Stimulated activated CD4-positive, alpha-beta T cell treated with anti-CD3 and anti-CD28 coated beads, Interleukin-1b, Interleukin-23, amount 100 ng/mL, for 1 hour (primary cell): ENCODE measurements at places on chromosomes 6 and 20.

DNA sequence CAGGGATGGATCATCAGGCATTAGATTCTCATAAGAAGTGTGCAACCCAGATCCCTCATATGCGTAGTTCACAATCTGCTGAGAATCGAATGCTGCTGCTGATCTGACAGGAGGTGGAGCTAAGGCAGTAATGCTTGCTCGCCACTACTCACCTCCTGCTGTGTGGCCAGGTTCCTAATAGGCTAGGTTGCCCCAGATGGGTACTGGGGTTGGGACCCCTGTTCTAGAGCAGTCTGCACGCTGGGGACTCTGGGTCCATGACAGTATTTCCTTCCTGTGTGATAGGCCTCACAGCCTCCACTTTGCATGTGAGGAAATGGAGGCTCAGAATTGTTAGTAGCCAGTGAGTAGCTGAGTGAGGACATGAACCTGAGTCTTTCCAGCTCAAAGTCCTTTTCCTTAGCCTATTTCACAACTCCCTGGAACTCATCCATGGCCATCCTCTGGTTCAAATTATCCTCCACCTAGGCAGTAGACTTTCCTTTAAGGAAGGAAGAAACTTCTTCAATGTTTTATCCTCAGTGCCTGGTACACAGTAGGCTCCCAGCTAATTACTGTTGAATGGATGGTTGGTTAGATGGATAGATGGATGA lies 117.2 kb downstream of the SYCP2 start:
- no peak for DNase-seq

DNA sequence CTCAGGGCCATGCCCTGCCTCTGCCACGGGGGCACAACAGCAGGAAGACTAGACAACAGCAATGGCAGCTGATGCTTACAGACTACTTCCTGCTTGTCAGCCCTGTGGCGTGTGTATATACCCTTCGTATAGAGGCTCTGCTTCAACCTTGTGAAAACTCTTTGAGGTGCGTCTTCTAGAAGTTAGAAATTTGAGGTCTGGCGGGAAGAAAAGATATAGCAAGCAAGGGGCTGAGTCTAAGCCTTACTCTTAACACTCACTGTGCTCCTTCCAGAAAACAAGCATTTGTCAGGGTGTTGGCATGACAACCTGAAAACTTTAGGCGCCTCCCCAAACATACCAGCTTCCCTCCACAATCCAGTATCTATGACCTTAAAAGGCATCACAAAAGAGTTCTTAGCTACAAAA lies 33.3 kb downstream of the JPH2 start:
- DNase-seq, result no peak

DNA sequence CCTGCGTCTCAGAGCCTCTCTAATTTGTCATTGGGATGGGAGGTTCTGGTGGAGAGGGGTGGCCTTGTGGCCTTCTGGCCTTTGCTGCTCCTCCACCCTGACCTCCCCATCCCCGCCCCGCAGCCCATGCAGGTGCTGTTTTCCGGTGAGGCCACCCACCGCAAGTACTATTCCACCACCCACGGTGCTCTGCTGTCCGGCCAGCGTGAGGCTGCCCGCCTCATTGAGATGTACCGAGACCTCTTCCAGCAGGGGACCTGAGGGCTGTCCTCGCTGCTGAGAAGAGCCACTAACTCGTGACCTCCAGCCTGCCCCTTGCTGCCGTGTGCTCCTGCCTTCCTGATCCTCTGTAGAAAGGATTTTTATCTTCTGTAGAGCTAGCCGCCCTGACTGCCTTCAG lies 171.8 kb upstream of the RNF24 start:
- DNase-seq, result no peak

DNA sequence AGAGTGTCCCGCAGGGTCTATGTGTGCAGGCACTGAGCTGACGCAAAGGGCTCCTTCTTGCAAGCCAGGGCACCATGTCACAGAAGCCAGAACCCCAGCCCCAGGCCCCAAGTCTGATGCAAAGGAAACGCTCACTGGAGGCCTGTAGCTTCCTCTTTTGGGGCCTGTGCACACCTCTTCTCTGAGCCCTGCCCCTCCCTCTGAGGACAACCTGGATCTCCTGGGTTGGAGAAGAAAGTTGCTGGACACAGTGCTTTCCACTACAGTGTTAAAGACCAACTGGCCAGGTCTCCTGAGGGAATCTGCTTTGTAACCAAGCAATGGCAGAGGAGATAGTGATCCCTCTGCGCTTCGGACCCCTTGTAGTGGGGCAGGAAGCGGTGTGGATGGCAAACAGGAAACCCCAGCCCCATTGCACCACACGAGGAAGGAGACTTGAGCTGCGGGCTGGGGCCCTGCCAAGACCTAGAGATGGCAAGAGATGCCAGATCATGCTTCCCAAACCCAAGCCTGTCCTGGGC lies 90.0 kb downstream of the PRND start:
- DNase-seq, result no peak

GRCh38 chr6:157265635-157266034 lies 57.7 kb downstream of the TMEM242 start:
- no peak for DNase-seq

DNA sequence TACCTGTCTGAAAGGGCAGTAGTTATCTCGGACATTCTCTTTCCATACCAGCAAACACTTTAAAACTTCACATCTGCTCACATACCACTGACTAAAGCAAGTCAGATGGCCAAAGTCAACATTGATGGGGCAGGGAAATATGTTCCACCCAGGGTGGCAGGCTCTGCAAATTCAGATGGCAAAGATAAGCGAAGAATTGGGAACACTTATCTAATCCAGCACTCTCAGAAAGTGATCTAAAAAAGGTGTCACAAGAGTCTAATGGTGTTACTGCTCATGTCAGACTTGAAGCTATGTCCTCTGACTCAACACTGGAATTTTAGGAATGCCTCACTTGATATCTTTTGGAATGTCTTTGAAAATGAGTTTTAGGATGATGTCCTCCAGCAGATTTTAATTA lies 1086.2 kb downstream of the KIF16B start:
- DNase-seq, result no peak

DNA sequence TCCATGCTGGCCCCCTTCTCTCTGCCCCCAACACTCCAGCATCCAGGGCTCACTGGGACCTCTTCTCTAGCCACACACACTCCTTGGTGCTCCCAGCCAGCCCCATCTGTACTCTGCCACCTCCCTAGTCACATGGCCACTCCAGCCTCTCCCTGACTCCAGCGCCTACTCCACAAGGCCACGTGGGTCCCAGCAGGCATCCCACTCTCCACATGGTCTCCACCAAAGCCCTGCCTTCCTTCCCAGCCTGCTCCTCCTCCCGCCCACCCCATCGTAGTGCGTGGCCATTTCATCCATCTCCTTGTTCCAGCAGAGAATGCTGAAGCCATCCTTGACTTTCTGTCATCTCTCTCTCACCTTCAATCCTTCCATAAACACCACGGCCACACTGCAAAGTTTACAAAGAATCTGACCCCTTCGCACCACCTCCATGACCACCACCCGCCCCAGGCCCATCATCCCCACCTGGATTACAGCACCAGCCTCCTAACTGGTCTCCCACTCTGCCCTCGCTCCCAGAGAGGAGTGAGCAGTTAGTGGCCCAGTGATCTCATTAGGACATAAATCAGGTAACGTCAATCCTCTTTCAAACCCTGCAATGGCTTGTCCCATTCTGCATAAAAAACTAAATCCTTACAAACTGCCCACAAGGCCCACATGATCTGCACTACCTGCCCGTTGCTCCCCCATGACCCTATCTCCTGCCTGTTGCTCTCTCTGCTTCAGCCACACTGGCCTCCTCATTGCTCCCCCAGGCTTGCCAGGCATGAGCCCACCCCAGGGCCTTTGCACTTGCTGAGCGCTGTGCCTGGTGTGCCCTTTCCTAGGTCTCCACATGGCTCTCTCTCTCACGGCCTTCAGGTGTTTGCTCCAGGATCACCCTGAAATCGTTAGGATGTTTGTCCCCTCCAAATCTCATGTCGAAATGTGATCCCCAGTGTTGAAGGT lies 96.2 kb downstream of the GRM4 start:
- no peak for DNase-seq

- no peak for DNase-seq
Measured at GRCh38 chr6:43376551-43376981, 7.1 kb upstream of the ZNF318 start.

GRCh38 chr6:9766240-9766915 lies 648.5 kb downstream of the TFAP2A start:
- no peak for DNase-seq

DNA sequence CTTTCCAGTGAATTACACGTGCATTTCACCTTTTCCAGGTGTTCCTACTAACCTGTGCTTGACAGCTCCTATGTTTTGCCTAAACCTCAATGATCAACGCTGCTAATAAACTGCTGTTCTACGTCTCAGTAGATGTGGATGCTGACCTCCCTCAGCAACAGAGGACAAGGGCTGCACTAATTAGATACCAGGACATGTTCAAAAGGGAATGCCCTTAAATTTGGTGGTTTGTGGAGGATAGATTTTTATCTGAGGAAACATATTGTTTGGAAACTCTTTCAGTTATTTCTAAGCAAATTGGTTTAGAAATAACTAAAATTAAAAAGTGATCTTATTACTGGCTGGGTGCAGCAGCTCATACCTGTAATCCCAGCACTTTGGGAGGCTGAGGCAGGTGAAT lies 19.1 kb upstream of the ZDHHC14 start:
- no peak for DNase-seq

DNA sequence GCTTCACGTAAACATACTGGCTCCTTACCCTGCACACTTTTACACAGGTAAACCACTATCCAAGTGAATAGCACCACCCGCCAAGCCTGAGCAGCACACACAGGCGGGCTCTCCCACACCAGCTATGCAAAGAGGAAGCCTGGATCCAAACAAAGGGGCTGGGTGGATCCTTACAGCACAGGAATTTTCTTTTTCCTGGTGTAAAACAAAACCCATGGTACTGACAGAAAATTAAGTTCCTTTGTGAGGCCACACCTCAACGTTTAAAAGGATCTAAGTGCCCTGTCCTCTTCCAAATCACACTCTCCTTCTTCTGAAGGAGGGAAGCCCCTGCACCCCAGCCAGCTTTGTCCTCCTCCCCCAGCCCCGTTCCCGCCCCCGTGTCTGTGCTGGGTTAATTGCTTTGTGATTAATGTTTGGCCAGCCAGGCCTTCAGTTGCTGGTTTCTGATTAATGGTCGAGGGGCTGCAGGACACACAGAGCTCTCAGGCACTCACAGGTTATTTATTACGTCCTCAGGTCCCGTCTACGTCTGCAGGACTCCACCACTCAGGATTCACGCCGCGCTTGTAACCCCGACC lies 6.1 kb downstream of the DACT2 start:
- DNase-seq, result no peak

DNA sequence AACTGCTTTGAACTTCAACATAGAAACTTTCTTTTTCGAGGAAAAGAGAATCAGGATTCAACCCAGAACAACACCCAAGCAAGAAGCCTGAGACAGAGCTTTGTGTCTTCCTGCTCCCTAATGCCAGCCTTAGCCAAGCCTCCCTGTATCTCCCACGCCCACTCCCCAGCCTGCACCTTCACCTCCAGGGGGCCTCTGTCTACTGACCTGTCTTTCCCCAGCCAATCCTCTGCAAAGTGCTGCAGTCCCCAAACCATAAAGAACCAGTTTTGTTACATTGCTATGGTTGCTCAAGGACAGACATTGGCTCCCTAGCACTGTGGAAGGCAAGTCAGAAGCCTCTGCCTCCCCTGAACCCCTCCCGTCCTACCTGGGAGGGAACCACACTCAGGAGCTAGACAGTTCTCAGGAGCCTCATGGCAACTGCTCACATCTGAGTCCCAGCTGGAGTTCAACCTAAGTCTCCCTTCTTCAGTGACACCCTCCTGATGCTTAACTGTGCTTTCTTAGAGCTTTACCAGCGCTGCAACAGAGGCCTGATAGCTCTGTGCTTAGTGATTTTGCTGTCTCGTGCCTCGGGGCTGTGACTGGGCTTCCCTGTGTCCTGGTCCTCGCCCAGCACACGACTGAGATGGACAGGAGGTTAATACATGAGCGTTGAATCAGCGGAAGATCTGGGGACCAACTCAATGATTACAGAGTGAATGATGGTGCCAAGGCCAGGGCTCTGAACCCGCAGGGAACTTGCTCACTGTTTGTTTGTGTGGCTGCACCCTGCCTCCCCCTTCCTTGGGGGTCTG lies 101.5 kb upstream of the DUSP22 start:
- no peak for DNase-seq

DNA sequence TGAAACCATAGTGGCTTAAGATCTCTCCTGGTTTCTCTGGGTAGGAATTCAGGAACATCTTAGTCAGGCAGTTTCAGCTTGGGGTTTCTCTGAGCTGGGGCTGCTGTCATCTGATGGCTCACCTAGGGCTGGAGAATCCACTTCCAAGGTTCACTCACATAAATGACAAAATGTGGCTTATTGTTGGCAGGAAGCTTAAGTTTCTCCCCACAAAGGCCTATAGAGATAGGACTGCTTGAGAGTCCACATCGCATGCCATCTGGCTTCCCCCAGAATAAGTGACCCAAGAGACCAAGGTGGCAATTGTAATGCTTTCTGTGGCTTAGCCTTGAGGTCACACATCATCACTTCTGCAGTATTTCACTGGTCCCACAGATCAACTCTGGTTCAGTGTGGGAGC lies 131.4 kb downstream of the EDN1 start:
- no peak for DNase-seq

- no peak for DNase-seq
Measured at GRCh38 chr20:22070610-22071058, 365.2 kb downstream of the PAX1 start.

GRCh38 chr6:84333842-84334241 lies 106.4 kb upstream of the CEP162 start:
- DNase-seq, result no peak

DNA sequence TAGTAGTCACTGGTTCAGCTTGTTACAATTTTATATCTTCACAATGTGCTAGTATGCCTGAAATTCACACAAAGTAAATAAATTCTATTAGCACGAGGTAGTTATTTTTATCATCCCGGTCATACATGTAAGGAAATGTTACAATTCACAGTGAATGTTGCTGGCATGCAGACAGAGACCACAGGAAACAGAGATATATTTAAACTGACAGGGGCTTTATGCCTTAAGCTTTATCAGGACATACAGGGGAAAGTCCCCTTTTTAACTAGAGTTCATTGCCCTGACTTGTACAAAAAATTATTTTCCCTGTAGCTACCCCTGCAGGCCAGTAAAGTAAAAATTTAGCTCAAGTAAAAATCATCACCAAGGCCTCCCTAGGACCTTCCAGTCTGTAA lies 712.0 kb upstream of the NRSN1 start:
- DNase-seq, result no peak

- no peak for DNase-seq
Measured at GRCh38 chr20:46644160-46644559, 7.1 kb downstream of the SLC13A3 start.

- no peak for DNase-seq
Measured at GRCh38 chr6:84411060-84411629, 183.7 kb upstream of the CEP162 start.

GRCh38 chr6:144007478-144008119 lies 460 bp downstream of the PLAGL1 start:
- no peak for DNase-seq
